ENCODE measurements at places on chromosomes 11 and 22. TPM values are rescaled to one million over a fixed set of nuclear protein-coding genes. Genes with fewer than 3 reads are reported as not detected.
A peak's percentile ranks its signal among the peaks of the same experiment; 100 is the strongest.

GRCh38 chr11:68212421-68213134 is 518 bp downstream of the KMT5B start:
- ATAC-seq = peak; percentile 62

GRAP2 gene
- 0.92 TPM for total RNA-seq

GRCh38 chr11:19905280-19905853 is 192.7 kb downstream of the NAV2 start:
- ATAC-seq = peak; percentile 63

DNA sequence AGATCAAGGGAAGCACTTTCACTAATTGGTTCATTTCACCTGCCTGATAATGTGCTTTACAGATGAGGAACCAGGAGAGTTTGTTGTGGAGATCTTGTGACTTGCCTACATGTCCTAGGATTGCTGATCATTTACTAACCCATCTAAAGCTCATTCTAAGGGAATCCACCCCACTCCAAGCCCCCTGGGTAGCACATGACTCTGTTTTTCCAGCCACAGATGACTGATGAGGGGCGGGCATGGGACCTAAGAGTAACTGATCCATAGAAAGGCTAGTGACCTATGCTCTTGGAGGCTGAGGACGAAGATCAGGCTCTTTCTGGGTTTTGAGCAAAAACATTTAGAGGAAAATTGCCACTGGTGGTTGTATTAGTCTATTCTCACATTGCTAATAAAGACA is 378.1 kb downstream of the CADM1 start:
- no peak for ATAC-seq

- peak; percentile 55 for ATAC-seq
Observed at GRCh38 chr11:121012091-121012490, 11.8 kb upstream of the TBCEL start.
